ENCODE measurements at places on chromosomes 4 and X. TPM values are rescaled to one million over a fixed set of nuclear protein-coding genes. Genes with fewer than 3 reads are reported as not detected.

Gene ANAPC4
- total RNA-seq: 26.0 TPM

Gene CSAG3
- not detected for total RNA-seq

Gene MAGEB5
- not detected for total RNA-seq

Gene PPEF1
- total RNA-seq: not detected

Gene PFKFB1
- total RNA-seq: 0.17 TPM

Gene KLHL4
- not detected for total RNA-seq

Gene MAGEA8
- total RNA-seq: not detected

Gene SPANXB1
- total RNA-seq: not detected
